ENCODE measurements at places on chromosomes 1 and 21.

- no peak overlapping the region for H3K4me3 ChIP-seq
- no peak overlapping the region for H3K27ac ChIP-seq
- H3K4me1 ChIP-seq: no peaks in the 10 kb centered on the region
- H3K27me3 ChIP-seq: no peaks in the 10 kb centered on the region
- DNase-seq: no peak
- no peaks in the 10 kb centered on the region for H3K36me3 ChIP-seq
Measured at GRCh38 chr1:83819436-83819835, 179.5 kb downstream of the TTLL7 start.

GRCh38 chr21:41768437-41769042, 1.7 kb upstream of the RIPK4 start:
- peaks cover 22% of the 10 kb centered on the region for H3K4me1 ChIP-seq
- H3K27ac ChIP-seq: no peak overlapping the region
- peaks cover 73% of the 10 kb centered on the region for H3K27me3 ChIP-seq
- H3K36me3 ChIP-seq: peaks cover 4% of the 10 kb centered on the region
- peak overlapping the region; percentile 81 for H3K4me3 ChIP-seq
- DNase-seq: no peak

DNA sequence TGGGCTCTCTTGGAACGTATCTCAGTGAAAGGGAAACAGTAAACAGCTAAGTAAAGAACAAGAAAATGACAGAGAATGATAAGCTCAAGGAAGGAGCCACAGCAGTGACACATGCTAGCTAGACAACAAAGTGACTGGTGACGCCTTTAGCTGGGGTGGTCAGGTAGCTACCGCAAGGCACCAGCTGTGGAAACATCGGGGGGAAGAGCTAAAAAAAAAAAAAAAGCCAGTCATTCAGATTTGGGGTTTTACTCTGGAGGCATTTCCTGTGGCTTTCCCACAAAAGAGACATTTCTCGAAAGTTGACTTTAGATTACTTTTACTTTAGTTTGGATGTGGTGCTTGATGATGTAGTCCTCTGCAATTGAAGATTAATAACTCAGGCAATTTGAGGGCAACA, 2.1 kb downstream of the FHAD1 start:
- H3K4me3 ChIP-seq: peak overlapping the region; percentile 66
- peak overlapping the region; percentile 79 for H3K27ac ChIP-seq
- peak; percentile 84 for DNase-seq
- H3K4me1 ChIP-seq: peaks cover 44% of the 10 kb centered on the region

GRCh38 chr1:162502928-162503327, 5.3 kb downstream of the UHMK1 start:
- peaks cover 39% of the 10 kb centered on the region for H3K36me3 ChIP-seq
- DNase-seq: no peak
- H3K27ac ChIP-seq: no peak overlapping the region
- H3K4me3 ChIP-seq: no peak overlapping the region
- peaks cover 22% of the 10 kb centered on the region for H3K4me1 ChIP-seq

- H3K27me3 ChIP-seq: peaks cover 15% of the 10 kb centered on the region
- peak; percentile 41 for DNase-seq
- peaks cover 2% of the 10 kb centered on the region for H3K4me1 ChIP-seq
Measured at GRCh38 chr21:14773777-14774345, 227.7 kb upstream of the SAMSN1 start.

DNA sequence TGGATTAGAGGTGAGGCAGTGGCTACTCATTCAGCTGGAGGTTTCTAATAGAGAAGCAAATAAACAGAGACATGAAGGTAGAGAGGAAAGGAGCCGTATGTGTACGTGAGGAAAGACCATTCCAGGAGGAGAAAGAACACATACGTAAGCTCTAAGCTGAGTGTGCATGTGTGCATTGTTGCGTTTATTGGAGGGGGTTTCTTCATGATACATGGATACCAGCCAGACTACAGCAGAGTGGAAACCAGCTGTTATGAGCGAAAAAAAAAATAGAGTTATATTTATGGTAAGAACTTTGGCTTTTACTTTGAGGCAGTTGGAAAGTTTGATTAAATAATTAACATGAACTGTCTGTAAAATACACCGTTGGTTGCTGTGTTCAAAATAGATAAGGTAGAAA, 173.4 kb upstream of the RGS18 start:
- H3K27me3 ChIP-seq: no peaks in the 10 kb centered on the region
- H3K4me3 ChIP-seq: no peak overlapping the region
- no peaks in the 10 kb centered on the region for H3K4me1 ChIP-seq

- DNase-seq: peak; percentile 81
- peaks cover 14% of the 10 kb centered on the region for H3K27me3 ChIP-seq
- peaks cover 26% of the 10 kb centered on the region for H3K36me3 ChIP-seq
Measured at GRCh38 chr1:225881959-225882693, at the start of gene TMEM63A. TSS of gene TMEM63A (minus strand) at chr1:225882380. CDS start at chr1:225877580, 4,800 bp downstream.

DNA sequence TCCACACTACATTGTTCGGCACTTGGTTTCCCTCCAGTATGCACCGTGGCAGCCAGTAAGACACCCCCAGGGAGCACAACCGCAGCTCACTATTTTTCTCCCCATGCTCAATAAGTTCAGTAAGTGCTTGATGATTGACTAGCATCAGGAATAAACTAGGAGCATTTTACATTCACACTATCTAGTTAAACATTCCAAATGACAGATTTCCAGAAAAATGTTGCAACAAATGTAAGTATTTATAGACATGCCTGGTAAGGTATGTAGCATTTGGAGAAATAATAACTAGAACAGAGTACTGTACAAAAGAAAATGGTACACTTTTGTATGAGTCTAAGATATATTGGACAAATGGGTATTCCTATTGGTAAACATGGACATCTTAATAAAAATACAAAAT, 92.9 kb downstream of the SLC45A1 start:
- H3K4me3 ChIP-seq: no peak overlapping the region
- no peak for DNase-seq
- H3K27ac ChIP-seq: no peak overlapping the region
- H3K36me3 ChIP-seq: peaks cover 40% of the 10 kb centered on the region
- H3K4me1 ChIP-seq: peaks cover 44% of the 10 kb centered on the region

DNA sequence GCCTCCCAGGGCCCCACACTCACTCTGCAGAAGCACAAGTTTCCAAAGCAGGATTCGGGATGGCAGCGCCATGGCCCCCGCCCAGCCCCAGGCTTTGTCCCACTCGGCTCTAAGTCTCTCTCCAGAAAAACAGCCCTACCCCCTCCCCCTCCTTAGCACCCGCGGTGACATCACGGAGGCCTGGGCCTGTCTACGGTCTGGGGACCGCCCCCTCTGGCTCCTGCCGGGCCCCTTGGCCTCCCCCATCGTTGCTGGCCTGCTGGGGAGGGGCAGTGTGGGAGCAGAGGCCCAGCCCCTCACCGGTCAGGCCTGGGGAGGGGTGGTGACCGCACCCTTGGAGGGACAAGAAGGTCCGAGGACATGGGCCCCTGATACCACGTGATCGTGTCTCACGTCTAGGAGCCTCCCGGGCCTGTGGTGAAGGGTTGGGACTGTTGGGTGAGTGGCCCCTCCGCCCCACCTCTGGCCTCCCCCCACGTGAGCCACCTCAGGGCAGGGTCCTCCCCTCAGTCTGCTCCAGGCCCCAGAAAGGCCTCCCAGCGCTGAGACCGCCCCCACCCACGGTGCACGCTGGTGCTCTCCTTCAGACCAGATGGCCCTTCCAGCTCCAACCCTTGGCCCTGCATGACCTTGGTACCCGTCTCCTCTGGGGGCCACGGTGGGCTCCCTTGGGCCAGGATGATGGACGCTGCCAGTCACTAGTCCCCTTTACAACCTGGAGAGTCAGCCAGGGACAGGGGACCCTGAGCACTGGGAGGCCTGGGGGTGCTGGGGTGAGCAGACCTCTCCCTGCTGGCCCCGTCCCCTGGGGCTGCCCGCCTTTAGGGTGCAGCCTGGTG, at the start of gene MXRA8:
MXRA8 (minus strand) TSS at position 123 of the 839 bp plus-strand sequence; CDS start at position 72, 51 bp downstream.
- H3K4me1 ChIP-seq: peaks cover 13% of the 10 kb centered on the region
- H3K36me3 ChIP-seq: no peaks in the 10 kb centered on the region
- peaks cover 21% of the 10 kb centered on the region for H3K27me3 ChIP-seq
- no peak within 1 kb of the TSS for H3K27ac ChIP-seq
- peak within 1 kb of the TSS; percentile 12 for H3K4me3 ChIP-seq

Data from T-helper 2 cell treated with Interferon-gamma antibody and Interleukin-4, amounts not matched to agents 5 μg/mL and 100 μg/mL, for 36 hours (primary cell).